Skin of body (tissue), 3 donors: ENCODE measurements at places on chromosomes 2 and 18.
A peak's percentile ranks its signal among the peaks of the same experiment; 100 is the strongest.

DNA sequence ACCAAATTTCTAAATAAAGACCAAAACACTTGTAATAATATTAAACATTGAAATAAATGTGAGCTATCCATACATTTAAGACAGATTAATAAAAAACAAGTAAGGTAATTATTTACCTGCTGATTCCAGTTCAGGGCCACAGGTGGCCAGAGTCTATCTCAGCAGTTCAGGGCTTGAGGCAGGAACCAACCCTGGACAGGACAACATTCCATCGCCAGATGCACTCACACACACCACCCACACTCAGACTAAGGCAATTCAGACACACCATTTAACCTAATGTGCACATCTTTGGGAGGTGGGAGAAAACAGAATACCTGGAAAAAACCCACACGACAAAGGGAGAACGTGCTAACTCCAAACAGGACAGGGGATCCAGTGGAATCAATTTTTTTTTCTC, 14.1 kb upstream of the WDSUB1 start:
- DNase-seq = no peak

DNA sequence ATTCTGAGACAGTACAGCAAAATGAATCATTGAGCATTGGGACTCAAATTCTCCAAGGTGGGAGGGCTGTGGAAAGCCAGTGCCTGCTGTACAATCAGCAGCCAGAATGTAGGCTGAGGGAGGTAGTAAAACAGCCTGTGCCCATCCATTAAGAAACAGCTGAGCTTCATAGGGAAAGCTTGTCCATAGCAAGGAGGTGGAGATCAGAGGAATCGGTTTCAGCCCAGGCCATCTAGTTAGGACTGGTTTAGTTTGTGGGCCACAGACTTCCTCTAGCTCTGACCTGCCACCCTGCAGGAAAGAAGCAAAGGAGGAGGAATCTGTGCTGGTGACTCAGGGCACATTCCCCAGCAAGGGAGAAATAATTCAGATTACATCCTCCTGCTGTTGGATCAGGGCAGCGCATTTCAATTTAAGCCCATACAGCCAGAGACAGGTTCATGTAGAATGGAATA, 333.4 kb downstream of the SETBP1 start:
- DNase-seq = no peak

- DNase-seq = no peak
These were observed 1.9 kb downstream of the OTX1 start for GRCh38 chr2:63052411-63053080.

DNA sequence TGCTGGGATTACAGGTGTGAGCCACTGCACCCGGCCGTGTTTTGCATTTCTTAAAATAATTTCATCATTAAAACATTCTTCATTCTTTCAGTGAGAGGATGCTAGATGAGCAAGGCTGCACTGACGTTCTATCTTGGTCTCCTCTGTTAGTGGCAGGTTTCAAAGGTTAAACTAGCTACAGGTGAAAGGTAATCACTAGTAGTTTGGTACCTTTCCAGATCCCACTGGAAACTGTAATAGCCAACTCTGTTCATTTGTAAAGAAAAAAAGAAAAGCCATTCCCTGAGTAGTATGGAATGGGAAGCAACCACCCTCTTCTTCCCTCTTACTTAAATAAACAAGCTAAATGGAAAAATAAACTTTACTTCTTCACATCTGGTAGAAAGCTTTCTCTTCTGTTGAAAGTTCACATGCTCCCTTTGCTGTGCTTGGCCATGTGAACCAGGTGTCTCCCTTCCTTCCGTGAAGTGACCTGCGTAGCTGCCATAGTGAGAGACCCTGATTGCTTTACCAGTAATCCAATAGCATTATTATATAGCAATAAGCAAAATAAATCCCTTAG, 94.0 kb downstream of the GREB1L start:
- no peak for DNase-seq

- DNase-seq = peak; percentile 8
These were observed 425.1 kb downstream of the NRXN1 start for GRCh38 chr2:50606860-50607259.

GRCh38 chr2:41930807-41931566, 116.8 kb upstream of the PKDCC start:
- DNase-seq = no peak

DNA sequence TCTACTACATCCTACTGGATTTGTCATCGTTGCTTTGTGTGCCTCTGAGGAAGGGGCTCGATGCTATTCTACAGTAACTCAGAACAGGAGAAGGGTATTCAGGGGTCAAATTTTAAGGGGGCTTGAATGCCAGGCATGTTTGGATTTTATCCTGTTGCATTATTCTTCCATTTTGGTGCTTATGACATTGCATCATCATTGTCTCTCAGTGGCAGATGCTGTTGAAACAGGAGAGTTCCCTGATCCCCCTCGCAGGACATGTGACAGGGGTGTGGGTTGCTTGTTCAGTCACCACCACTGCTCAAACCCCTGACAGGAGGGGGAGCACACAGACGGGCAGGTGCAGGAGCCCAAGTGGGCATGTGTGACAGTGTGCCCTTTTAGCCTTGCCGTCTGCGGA, 156.7 kb downstream of the SLC4A3 start:
- DNase-seq = no peak

DNA sequence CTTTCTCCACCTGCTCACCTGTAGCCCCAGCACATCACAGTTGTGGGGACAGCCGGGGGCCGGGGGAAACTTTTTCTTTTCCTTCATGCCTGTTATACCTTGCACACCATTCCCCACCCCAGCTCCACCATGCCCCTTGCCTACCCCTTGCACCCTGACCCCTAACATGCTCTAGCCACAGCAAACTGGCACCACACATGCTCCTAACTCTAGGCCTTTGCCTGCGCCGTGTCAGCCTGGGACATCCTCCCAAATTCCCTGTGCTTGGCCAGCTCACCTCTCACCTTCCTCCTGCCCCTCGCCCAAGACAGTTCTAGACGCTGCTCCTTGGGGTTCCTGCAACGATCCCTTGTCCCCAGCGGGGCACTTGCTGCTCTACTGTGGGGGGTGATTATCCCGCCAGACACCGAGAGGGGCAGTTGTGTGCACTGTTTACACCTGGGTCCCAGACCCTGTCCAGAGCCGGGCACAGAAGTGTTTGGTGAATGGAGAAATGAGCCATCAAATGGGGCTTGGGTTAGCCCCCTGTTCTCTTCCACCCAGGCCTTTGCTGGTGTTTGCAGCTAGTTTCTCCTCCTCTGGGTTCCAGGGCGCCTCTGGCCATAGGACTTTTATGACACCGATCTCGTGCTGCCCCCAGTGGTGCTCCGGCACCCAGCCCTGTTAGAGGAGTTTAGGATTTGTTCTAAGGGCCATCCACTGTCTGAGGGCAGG, 129.8 kb downstream of the CTIF start:
- DNase-seq = no peak

- no peak for DNase-seq
These were observed 151.1 kb downstream of the MBP start for GRCh38 chr18:76981396-76981968.
